Right ventricle myocardium inferior (tissue), 1 donor: ENCODE measurements at places on chromosomes 1 and 21. TPM values are rescaled to one million over a fixed set of nuclear protein-coding genes. Genes with fewer than 3 reads are reported as not detected.

- DNase-seq = no peak
Measured at GRCh38 chr1:105102371-105102770, 1352.7 kb downstream of the AMY1C start.

HEYL gene
- total RNA-seq = 19.8 TPM

- DNase-seq = no peak
Measured at GRCh38 chr1:93816970-93817678, 61.9 kb downstream of the DNTTIP2 start.

CSF3R gene
- 5.8 TPM for total RNA-seq

DNA sequence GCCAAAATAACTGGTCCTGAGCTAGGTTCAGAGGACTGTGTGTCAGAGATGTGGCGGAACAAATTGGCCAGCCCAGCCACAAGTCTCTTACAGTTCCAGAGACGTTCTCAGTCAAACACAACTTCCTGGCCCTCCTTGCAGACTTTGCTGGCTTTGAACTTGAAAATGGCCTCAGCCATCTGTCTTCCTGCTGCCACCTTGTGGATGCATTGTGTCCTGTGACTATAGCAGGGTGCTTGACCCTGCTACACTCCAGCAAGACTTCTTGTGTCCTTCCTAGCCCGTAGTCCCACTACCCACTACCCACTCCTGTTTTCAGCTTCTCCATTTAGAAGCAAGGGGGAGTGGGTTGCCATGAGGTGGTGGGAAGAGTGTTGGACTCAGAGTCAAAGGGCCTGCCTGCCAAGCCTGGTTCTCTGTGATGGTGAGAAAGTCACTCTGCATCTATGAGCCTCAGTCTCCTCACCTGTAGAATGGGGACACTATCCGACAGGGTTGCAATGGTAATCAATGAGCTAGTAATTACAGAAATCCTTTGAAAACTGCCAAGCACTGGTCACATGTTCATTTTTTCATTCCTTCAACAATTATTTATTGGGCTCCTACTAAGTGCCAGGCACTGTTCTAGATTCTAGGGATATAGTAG, 109.9 kb downstream of the IGSF21 start:
- no peak for DNase-seq

CTSK gene
- total RNA-seq = 6.2 TPM
